Cardiac muscle cell (in vitro differentiated cells and primary cell): ENCODE measurements at places on chromosomes 2 and 18.

- no peak for DNase-seq
- H3K27ac ChIP-seq: no peak overlapping the region
- H3K4me3 ChIP-seq: no peak overlapping the region
- no peaks in the 10 kb centered on the region for H3K36me3 ChIP-seq
- H3K4me1 ChIP-seq: no peaks in the 10 kb centered on the region
These were observed 230.2 kb downstream of the ATAD2B start for GRCh38 chr2:23696752-23697045.

- no peaks in the 10 kb centered on the region for H3K36me3 ChIP-seq
- H3K4me1 ChIP-seq: no peaks in the 10 kb centered on the region
- H3K27me3 ChIP-seq: no peaks in the 10 kb centered on the region
- DNase-seq: no peak
These were observed 101.1 kb downstream of the PMS1 start for GRCh38 chr2:189885368-189885767.

DNA sequence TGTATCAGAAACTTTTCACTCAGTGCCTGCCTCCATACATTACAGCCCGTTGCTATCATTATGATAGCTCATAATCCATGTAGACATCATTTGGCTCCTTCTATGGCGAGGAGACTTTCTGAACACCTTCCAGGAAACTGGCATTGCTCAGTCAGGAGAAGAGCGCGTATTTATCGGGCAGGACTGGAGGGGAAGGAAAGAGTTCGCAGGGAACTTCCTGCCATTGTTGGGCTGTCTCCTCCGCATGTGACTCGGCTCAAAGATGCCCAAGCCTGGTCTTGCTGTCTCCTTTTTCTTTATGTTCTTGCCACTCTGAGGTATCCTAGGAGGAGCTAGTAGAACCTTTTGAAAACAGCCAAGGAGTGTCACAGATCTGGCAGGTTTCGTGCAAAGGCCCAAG is 156.8 kb downstream of the CTIF start:
- H3K4me1 ChIP-seq: no peaks in the 10 kb centered on the region
- DNase-seq: no peak
- H3K36me3 ChIP-seq: no peaks in the 10 kb centered on the region
- no peaks in the 10 kb centered on the region for H3K27me3 ChIP-seq
- H3K27ac ChIP-seq: no peak overlapping the region

DNA sequence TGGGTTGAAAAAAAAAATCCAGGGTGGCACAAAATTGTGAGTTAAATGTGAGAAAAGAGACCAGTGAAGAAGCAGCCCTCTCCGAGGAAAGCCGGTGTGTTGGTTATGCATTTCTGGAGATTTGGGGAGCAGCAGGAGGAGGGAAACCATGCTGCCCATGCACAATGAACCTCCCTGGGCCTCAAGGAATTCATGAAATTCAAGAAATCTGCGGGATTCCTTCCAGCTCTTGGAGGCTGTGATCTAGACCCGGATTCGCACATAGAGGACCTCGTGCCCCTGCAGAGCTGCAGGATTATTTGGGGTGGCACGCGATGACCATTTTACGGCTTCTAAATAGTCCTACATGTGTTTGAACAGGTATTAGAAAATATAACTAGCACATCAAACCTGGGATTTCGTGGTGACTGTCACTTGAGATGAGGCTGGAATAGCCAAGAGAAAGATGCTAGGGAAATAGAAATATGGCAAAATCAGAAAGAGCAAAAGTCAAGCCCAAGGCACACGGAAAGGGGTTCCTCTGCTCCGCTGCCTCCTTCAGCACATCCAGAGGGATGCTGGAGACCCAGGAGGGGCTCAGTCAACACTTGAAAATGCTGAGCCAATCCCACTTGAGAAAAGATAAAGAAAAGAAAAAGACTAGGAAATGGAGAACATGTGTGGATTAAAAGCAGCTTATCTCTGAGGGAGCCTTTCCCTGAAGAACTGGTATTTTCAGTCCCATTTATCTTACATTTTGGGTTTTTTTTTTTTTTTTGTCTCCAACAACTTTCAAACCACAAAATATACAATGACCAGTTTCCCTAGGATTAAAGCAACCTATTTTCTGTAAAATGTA is 22.0 kb downstream of the KCTD1 start:
- no peak overlapping the region for H3K27ac ChIP-seq
- H3K27me3 ChIP-seq: no peaks in the 10 kb centered on the region
- DNase-seq: no peak
- no peak overlapping the region for H3K4me3 ChIP-seq
- peaks cover 18% of the 10 kb centered on the region for H3K4me1 ChIP-seq
- no peaks in the 10 kb centered on the region for H3K36me3 ChIP-seq

DNA sequence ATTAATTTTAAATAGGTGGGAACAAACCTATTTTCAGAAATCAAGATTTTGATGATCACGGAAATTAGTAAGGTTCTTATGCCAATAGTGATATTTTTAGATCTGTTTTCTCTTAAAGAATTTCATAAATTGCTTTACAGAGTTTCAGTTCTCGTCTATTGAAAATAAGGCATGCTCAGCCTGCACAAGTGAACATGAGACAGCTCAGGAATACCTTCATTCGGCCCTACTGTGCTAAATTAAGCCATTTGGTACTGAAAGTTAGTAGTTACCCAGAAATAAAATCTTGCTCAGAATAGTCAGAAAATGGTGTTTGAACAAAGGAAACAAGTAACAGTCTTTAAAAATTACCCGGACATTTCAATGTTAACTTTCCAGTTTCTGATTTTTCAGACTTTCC is 60.4 kb downstream of the DLGAP1 start:
- H3K4me3 ChIP-seq: no peak overlapping the region
- H3K27me3 ChIP-seq: no peaks in the 10 kb centered on the region
- no peak overlapping the region for H3K27ac ChIP-seq
- H3K36me3 ChIP-seq: no peaks in the 10 kb centered on the region
- no peaks in the 10 kb centered on the region for H3K4me1 ChIP-seq
- DNase-seq: no peak

GRCh38 chr2:64049633-64050220 is 30.5 kb upstream of the VPS54 start:
- DNase-seq: peak; percentile 68
- no peak overlapping the region for H3K4me3 ChIP-seq
- H3K36me3 ChIP-seq: no peaks in the 10 kb centered on the region
- no peaks in the 10 kb centered on the region for H3K27me3 ChIP-seq
- H3K4me1 ChIP-seq: no peaks in the 10 kb centered on the region
- H3K27ac ChIP-seq: no peak overlapping the region

DNA sequence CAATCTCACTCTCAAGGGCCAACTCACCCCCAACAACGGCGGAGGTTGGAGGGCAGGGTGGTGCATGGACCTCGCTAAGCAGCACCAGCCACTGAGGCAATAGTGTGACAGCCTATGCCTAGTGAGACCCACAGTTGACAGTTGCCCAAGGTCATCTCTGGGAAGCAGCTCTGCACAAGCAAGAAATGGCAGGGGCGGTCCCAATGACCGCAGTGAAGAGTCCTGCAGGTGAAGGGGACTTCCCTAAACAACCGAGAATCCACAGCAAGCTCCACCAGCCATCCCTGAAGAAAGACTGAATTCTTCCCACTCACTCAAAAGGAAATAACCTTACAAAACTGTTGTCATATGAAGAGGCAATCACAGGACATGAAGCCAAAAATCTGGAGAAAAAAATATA is 313.4 kb upstream of the ID2 start:
- H3K4me3 ChIP-seq: no peak overlapping the region
- H3K27ac ChIP-seq: no peak overlapping the region

DNA sequence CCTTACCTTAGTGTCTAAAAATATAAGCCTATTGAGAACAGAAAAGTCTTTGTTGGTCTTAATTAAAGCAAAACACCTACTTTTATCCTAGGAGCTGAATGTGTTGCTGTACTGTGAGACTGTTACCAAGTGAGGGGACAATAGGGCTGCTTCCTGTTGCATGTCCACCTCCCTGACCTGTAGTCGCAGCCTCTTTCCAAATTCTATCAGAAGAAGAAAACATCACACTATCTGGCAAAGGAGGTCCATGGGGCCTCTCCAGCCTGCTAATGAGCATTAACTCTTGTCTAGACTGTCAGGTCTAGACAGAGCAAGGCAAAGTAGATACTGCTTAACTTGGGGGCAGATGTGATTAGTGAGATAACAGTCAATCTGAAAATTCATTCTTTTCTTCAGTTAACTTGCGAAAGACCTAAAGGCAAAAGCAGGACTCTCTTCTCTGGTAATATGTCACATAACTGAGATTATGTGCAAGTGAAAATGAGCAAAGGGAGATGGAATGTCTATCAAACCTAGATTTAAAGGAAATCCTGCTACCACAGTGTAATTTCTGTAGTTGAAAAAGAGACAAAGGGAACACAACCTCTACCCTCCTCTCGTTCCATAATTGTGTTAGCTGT is 66.9 kb downstream of the CDH20 start:
- no peaks in the 10 kb centered on the region for H3K36me3 ChIP-seq
- peaks cover 14% of the 10 kb centered on the region for H3K4me1 ChIP-seq
- DNase-seq: peak; percentile 12
- no peak overlapping the region for H3K27ac ChIP-seq
- H3K4me3 ChIP-seq: no peak overlapping the region
- H3K27me3 ChIP-seq: no peaks in the 10 kb centered on the region
